ENCODE measurements at places on chromosomes 1 and 21.

- DNase-seq, result no peak
Measured at GRCh38 chr21:22250355-22250754, 1252.1 kb downstream of the NCAM2 start.

- DNase-seq, result no peak
Measured at GRCh38 chr21:46346296-46347202, 22.6 kb downstream of the PCNT start.

DNA sequence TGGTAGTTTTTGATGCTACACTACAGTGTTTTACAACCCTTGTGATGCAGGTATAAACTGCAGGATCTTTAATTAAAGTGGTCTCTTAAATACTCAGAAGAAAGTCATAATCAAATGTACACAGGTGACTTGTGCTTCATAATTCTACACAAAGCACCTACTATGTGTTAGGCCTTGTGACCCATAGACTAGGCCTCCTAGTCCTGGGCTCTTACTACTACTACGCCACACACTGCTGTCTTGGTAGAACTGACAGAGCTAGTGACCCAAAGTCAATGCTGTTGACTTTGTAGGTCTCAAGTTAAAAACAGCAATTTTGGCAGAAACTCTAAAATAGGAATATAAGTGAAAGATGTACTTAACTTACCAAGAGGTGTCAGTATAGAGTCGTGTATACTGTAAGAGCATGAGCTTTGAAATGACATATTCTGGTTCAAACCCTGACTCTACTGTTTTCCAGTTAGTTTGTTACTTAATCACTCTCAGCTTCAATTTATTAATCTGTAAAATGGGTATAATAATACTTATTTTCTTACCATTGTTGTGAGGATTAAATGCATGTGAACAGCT is 48.6 kb upstream of the LMO4 start:
- no peak for DNase-seq

GRCh38 chr1:18241891-18242290 is 134.3 kb downstream of the IGSF21 start:
- DNase-seq, result no peak

- no peak for DNase-seq
Measured at GRCh38 chr21:36188081-36188681, 31.6 kb downstream of the DOP1B start.

DNA sequence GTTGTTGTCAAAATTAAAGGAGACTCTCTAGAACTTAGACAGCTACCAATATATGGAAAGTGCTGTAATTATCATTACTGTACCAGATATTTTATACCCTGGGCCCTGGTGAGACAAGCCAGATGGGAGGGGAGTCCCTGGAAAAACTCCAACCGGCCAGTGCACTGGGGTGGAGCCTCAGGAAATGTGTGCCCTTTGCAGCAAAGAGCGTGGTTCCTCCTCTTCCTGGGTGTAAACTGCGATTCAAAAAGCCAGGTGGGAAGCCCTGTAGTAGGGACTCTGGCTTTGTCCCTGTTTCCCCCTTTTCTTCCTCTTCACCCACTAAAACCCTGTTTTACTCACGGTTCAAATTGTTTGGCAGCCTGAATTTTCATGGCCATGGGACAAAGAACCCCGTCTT is 812.3 kb downstream of the PLA2G4A start:
- no peak for DNase-seq
